Progenitor cell of endocrine pancreas (in vitro differentiated cells): ENCODE measurements at places on chromosomes 13 and 19. TPM values are rescaled to one million over a fixed set of nuclear protein-coding genes. Genes with fewer than 3 reads are reported as not detected.

The TNFSF9 gene
- 0.53 TPM in 1 of 2 replicates, not detected in the other for total RNA-seq

The CYP4F22 gene
- total RNA-seq = not detected in 2 replicates

The MYO16 gene
- total RNA-seq = 1.9 and 2.3 TPM in 2 replicates

The MYBPC2 gene
- 1.6 and 2.1 TPM in 2 replicates for total RNA-seq

The ZNF837 gene
- total RNA-seq = 5.4 and 6.1 TPM in 2 replicates

The SLC10A2 gene
- total RNA-seq = not detected in 2 replicates

The NANOS3 gene
- total RNA-seq = 9.5 and 10.5 TPM in 2 replicates

The ACP5 gene
- total RNA-seq = 1.6 and 2.7 TPM in 2 replicates

The ODAD3 gene
- total RNA-seq = 1.8 and 2.2 TPM in 2 replicates
